Cardiac fibroblast (primary cell): ENCODE measurements at places on chromosomes 13 and 19.

GRCh38 chr13:31199527-31199848, 287 bp upstream of the B3GLCT start:
- DNase-seq: no peak

DNA sequence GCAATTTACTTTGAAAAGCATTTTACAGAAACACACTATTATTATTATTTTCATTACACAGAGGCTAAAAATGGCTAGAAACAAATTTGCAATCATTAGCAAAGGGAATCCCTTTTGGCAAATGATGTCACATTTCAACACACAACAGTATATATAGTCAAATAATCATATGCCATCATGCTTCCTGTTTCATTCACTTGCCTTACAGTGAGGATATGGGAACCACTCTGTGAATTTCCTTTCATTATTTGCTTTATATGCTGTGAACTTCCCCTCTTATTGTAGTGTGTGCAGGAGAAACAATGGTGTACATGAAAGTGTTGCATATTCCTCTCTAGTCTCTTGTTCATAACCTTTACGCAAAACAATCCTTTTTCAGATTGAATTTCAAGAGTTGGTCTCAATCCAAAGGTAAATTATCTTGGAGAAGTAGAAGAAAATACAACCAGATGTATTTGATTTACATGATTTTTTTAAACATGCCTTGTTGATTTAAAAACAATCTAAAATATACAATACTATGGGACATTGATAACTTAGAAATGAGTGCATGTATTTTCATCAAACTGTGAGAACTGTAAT, 657.3 kb downstream of the EFNB2 start:
- no peak for DNase-seq

GRCh38 chr13:94239135-94239534, 240.3 kb downstream of the DCT start:
- peak; percentile 85 for DNase-seq

DNA sequence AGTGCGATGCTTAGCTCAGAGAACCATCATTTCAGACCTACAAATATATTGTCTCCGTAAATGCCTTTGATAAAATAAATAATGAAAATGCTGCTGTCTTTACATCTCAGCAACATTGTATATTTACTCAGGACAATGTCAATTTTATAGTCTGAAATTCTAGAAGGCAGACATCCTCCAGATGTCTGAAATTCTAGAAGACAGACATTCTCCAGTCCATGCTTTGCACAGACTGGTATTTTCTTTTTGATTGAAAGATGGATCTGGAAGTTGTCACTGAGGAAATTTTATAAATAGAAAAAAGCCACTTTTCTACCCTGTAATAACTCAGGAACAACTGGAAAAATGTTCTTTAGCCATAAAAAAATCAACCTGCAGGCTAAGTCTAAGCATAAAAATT, 2293.3 kb downstream of the PCDH9 start:
- no peak for DNase-seq

- peak; percentile 65 for DNase-seq
These were observed 5.5 kb upstream of the ADAMTS10 start for GRCh38 chr19:8615813-8616596.

- DNase-seq: no peak
These were observed 103.5 kb downstream of the RAB20 start for GRCh38 chr13:110458017-110458416.

GRCh38 chr19:38333245-38333644, 2.4 kb upstream of the CATSPERG start:
- peak; percentile 19 for DNase-seq

DNA sequence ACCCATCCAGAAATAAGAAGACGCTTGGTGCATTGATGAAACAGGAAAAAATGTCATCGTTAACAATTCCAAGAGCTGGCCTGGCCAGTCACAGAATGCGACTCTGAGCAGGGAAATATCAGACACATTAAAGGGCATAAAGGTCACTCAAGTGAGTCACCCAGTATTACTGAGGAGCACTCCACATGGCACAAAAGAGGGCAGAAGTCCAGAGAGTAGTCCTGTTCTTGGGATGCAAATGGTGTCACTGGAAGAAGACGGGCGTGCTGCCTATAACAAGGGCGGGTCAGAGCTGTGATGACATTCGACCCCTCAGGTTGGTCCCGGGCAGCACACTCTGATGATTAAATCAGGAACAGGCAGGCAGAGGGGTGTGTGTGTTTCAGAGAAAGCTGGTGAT, 720.3 kb downstream of the UQCRFS1 start:
- no peak for DNase-seq

DNA sequence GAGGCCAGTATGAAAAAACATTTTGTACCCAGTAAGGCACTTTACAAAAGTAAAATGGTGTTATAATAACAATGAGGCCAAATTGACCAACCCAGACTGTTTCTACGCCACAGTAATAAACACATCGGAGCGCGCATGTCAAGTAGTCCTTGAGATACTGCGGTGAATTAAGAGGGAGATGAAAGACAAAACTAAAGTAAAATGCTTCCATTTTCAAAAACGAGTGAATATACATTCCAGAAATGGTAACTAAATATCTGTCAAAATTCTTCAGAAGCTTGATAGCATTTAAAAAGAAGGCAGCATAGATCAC, 19.0 kb downstream of the N4BP2L1 start:
- DNase-seq: no peak

DNA sequence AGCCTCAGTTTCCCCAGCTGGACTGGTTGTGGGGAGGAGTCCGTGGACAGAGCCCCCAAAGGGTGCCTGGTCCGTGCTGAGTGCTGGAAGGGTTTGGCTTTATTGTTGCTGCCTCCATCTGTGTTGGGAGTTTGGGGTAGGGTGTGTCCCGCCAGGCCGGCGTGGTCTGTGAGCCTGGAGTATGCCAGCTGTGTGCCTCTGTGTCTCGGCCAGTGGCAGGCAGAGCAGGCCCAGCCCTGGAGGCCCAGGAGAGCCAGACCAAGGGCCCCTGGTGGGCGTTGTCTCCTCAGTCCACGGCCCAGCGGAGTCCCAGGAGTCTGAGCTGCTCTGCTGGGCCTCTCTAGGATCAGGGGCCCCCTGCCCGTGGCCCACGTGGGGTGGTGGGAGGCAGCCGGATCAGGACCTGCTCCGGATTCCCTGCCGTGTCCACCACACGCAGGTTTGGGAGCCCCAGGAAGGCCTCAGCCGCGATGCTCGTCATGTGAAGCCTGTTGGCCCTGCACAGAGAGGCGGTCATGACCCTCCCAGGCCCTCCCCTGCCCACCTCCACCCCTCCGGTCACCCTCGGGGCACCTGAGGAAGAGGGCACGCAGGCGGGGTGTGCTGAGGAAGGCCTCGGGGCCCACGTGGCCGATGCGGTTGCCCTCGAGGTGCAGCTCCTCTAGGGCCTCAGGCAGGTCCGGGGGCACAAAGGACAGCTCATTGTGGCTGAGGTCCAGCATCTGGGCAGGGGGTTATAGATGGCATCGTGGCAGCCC, 6.6 kb downstream of the PODNL1 start:
- DNase-seq: no peak

DNA sequence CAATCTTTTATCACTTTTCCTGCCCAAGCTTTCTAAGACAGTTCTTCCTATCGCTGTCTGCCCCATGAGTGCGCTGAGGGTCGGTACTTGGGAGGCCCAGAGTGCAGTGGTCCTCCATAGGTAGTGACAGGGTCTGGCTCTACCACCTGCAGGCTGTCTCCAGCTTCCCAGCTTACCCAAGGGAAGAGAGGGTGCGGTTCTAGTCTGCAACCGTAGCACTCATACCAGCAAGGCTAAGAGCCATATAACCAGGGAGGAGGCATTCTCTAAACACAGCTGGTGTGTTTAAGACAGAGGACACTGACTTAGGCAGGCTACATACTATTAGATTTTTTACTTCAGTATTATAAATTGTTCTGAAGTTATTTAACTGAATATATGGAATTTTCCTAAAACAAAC, 8.2 kb downstream of the PROZ start:
- DNase-seq: no peak

DNA sequence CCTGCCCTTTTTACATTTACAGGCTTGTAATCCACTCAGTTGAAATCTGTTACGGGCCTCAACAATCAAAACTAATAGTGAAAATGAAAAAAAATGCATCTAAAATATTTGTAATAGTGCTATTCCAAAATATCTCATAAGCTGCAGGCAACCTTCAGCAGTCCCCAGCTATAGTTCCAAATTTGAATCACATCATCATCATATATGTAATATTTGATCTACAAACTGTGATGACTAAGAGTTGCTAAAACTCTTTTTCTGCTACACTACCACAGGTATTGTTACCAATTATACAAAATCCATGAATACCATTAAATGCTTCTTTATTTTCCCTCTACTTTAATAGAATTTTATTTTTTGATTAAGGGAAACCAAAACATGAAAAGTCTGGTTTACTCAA, 121.4 kb upstream of the RFC3 start:
- DNase-seq: no peak

- no peak for DNase-seq
These were observed 800.2 kb upstream of the MIR17HG start for GRCh38 chr13:90547272-90547790.

- no peak for DNase-seq
These were observed 26.4 kb downstream of the MAP2K2 start for GRCh38 chr19:4097501-4097900.

DNA sequence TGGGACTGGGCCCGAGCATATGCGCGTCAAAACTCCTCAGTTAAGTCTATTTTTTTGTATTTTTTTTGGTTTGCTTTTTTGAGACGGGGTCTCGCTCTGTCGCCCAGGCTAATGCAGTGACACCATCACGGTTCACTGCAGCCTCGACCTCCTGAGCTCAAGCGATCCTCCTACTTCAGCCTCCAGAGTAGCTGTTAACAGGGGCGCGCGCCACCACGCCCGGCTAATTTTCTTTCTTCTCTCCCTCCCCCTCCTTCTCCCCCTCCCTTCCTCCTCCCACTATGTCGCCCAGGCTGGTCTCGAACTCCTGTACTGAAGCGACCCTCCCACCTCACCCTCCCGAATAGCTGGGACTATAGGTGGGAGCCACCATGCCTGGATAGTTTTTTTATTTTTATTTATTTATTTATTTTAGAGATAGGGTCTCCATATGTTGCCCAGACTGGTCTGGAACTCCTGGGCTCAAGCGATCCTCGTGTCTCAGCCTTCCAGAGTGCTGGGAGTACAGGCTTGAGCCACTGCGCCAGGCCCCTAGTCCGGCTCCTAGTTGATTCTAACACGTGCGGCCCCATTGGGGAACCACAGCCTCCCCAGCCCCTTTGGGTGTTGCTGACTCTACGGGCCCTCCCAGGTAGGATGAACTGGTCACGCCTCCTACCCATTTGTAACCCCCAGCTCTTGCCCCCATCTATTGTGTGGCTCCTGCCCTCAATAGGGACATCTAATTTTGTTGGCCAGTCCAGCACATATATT, 806 bp upstream of the ZNF837 start:
- no peak for DNase-seq

DNA sequence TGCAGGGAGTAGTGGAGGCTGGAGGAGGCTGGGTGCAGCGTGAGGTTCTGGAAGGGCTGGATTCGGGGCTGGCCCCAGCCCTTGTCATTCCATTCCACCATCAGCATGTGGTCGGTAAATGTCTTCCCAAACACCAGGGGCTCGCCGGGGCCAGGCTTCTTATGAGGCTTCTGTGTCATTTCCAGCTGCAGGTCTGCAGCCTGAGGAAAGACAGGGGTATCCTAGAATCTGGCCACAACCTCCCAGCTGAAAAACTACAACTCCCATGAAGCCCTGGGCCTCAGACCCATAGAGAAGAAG, 4.4 kb downstream of the BCAT2 start:
- DNase-seq: no peak

GRCh38 chr19:1843646-1844394, 4.5 kb downstream of the REXO1 start:
- no peak for DNase-seq

GRCh38 chr13:28819735-28820098, 422 bp upstream of the MTUS2 start:
- peak; percentile 36 for DNase-seq

GRCh38 chr13:91298060-91298459, 49.4 kb upstream of the MIR17HG start:
- no peak for DNase-seq

DNA sequence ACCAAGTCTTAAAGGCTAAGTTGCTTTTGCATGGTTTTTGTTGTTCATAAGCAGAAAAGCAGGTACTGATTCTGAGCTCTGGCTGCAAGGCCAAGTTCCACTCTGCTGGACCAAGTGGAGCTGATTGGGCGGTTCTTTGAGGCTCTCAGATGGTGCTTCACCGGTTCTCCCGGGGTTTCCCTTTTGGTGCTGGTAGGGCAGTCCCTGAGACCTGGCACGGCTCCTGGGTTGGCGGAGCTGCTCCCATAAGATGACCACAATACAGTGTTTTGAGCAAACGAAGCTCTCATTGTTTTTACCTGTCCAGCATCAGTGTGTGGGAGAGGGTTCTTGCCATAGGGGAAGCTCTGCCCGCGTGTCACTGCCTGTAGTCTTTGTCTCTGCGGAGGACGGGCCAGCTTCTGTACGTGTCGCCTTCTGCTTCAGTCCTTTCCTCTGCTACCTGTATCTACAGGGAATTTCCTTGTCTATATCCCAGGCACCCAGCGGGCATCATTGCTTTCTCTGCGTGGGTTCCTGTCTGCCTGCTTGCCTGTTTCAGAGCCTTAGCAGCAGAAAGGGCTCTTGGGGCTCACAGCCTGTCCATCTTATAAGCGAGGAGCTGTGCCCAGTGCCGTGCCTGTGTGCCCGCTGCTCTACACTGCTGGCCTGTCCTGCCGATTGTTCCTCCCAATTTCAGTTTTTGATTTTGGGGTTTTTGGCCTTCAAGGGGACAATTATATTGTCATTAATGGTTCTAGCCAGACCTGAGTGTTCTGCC, 2.3 kb downstream of the U2AF2 start:
- DNase-seq: no peak

DNA sequence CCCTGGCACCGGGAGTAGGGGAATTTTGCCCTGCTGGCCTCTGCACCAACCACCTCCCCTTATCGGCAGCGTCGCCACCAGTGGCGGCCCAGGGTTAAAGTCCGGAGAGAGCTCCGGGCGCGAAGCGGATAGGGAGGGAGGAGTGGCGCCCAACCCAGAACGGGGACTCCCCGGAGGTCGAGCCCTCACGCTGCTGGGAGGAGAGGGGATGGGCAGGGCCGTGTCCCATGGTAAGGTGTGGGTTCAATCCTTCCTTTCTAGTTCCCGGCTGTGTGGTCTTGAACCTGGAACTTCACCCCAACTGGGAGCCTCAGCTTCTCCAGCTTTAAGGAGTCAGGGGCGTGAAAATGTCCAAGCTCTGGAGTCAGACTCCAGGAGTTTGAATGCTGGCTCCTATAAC, 23.3 kb upstream of the BCL3 start:
- no peak for DNase-seq

GRCh38 chr13:113926951-113927660, 46.8 kb downstream of the C13orf46 start:
- DNase-seq: no peak
